Activated naive CD4-positive, alpha-beta T cell treated with anti-CD3 and anti-CD28 coated beads, Interleukin-2, amount 50 U/mL, for 72 hours (primary cell): ENCODE measurements at places on chromosomes 4 and X. TPM values are rescaled to one million over a fixed set of nuclear protein-coding genes. Genes with fewer than 3 reads are reported as not detected.

- DNase-seq, result no peak
These were observed 369.4 kb upstream of the CNKSR2 start for GRCh38 chrX:21004835-21005234.

DNA sequence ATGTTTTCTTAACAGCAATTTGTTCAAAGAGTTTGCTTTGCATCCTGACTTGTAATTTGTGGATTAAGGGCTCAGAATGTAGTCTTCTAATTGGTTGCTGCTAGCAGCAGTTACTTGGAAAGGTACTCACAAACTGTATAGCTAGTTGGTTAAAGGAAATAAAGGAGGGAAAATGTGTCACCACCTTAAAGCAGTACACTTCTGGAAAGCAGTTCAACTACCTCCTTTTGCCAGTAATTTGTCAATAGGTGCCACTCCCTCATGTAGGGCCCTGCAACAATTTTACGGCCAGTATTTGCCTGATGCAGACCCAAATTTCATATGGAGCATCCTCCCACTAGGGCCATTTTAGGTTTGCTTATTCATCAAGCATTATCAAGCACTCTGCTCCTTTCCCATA lies 20.8 kb downstream of the AMOT start:
- no peak for DNase-seq

- no peak for DNase-seq
These were observed 2.0 kb downstream of the MSX1 start for GRCh38 chr4:4861390-4862018.

GRCh38 chrX:40996886-40997530 lies 88.2 kb upstream of the USP9X start:
- DNase-seq, result no peak

- DNase-seq, result no peak
These were observed 524.2 kb downstream of the FAT4 start for GRCh38 chr4:125838924-125839323.

DNA sequence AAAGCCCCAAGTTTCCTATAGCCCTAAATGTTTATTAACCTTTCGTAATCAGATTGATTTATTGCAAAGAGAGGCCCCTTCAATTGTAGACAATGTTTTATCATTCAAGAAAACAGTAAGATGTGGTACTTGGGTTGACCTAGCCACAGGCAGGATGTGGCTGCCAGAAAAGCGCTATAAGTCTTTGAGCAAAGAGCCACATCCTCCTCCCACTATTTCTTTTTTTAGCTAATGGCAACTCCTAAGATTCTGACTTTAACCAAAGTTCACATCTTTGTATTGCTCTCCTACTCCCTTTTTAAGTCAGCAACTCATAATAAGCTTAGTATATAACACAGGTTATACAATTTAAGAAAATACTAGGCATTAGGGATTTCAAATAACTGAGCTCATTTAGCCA lies 70.7 kb upstream of the PPP3CA start:
- DNase-seq, result peak; percentile 51

GRCh38 chr4:185936650-185937376 lies 124.8 kb upstream of the SORBS2 start:
- no peak for DNase-seq

GRCh38 chr4:187396106-187396505 lies 599.5 kb upstream of the ZFP42 start:
- DNase-seq, result no peak

DNA sequence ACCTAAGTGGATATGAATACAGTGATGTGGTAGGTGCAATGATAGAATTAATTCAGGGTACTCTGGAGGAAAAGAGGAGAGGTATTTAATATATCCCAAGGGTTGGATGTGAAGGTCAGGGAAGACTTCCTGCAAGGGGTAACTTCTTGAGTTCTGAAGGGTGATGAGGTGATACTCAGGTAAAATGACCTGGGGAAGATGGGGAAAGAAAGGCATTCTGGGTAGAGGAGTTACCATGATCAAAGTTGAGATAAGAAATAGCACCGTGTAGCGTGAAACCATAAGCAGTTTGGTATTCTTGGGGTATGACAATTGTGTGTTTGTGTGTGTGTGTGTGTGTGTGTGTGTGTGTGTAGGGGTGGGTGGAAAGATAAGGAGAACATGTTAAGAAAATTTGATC lies 270.4 kb upstream of the LCORL start:
- no peak for DNase-seq

- no peak for DNase-seq
These were observed 30.3 kb upstream of the PSAPL1 start for GRCh38 chr4:7465017-7465416.

DNA sequence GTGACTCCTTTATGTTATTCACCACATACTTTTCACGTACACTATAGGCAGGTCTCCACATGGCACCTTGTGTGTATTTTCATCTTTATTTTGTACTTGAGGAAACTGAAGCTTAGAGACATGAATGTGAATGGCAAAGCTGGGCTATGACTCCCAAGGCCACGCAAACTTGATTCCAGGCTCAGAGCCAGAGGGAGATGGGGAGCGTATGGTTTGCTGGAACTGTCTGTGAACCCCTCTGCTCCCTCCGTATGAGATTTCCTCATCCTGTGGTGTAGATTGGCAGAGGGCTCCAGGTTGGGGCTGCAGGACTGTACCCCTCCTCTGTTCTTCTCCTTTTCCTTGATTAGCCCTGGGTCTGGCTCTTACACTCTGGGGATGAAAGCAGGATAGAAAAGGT lies 16.1 kb upstream of the STARD8 start:
- no peak for DNase-seq

DNA sequence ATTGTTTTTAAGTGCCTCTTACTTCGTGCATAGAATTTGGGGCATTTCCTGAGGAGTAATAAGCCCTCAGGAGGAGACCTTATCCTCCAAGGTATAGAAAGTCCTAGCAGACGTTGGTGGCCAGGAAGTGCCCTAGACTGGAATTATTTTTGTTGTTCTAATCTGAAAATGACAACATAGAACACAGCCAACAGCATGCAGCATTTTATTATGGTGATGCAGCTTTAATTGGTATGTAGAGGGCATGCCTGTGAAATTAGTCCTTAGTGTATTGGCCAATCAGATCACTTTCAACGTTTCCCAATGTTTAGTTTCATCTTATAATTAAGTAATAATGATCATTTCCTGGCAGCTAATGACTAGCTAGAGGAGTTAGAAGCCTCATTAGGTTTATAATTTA lies 199.2 kb downstream of the SHROOM3 start:
- no peak for DNase-seq

GRCh38 chrX:6660567-6661264 lies 125.8 kb upstream of the VCX3A start:
- no peak for DNase-seq

- no peak for DNase-seq
These were observed 36.7 kb downstream of the DHRSX start for GRCh38 chrX:2463973-2464676.

DNA sequence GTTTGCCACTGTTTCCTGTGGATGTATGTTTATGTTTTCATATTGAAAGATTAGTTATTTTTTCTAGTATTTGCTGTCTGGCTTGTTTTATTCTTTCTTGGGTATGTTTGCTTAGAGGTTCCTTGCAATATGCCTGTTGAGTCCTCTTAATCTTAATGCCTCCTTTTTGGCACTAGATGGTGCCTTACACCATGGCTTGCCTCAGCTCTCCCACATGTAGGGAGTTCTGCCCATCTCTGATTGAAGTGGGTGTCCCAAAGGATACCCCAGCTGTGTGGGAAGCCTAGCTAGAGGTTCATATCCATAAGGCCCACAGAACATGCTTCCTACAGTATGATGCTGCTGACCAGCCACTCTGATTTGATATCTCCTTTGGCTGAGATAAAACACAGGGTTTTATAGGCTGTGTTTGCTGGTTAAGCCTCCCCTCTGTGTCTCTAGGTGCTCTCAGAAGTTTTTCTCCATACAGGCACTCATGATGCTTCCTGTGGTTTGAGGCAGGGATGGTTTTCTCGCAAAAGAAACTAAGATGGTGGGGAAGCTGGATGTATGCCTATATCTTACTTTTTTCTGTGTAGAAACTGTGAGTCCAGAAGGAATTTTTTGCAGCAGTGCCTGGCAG lies 162.4 kb downstream of the ASB9 start:
- DNase-seq, result no peak

DNA sequence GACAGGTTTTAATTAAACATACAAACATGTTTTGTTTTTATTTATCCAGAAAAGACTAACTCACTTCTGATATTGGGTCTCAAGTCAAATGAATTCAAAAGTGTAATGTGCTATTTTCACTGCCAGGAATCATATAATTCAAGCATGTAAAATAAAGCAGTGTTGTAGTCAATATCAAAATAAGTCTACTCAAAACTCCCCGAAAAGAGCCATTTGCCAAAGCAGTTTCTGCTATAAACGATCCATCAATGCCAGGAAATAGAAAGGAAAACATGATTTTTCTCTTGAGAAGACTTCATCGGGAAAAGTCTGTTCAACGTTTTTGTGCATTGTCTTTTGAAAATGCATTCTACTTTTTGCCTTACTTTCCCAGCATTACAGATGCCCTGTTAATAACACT lies 633.3 kb downstream of the FAT4 start:
- DNase-seq, result no peak

GRCh38 chrX:148513661-148514060 lies 13.2 kb downstream of the AFF2 start:
- no peak for DNase-seq

DNA sequence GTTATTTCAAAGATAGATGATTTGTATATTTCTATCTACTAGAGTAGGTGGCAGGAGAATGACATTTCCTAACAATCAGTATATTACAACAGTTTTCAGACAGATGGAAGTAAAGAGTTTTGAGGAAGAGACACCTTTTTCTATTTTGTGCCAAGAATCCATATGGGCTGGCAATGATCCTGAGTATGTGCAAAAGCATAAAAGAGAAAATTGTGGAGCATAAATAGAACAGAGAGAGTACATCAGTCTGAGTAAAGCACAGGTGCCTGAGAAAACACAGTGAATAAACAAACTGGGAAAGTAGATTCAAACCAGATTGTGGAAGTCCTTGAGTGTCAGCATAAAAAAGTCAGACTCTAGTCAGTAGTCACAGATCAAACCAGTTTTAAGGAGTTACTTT lies 96.8 kb upstream of the WDR44 start:
- no peak for DNase-seq

DNA sequence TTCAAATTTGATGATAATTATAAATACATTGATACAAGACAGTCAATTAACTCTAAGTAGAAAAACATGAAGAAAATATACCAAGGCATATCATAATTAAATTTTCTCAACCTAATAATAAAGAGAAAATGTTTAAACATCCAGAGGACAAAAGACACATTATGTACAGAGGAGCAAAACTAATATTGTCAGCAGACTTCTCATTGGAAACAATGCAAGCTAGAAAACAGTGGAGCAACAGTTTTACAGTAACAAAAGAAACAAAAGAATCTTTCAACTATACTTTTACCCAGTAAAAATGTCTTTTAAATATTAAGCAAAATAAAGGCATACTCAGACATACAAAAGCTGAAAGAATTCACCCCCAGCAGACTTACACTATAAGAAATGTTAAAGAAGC lies 238.0 kb downstream of the TMA16 start:
- no peak for DNase-seq

DNA sequence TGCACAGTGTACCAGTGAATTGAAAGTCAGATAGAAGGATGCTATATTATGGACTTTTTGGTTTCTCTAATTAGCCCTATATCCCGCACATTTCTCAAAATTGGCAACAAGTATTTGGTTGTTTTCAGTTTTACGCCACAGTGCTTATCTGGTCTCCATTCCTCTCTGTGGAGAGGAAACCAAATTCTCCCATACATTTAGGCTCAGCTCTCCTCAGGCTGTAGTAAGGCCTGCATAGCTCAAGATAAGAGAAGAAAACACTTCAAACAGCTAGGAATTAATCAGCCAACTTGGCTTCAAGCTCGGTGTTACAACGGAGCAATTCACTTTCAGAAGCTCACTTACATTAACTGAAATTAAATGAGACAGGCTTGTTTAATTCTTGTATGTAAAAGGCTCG lies 263.2 kb downstream of the PDHA2 start:
- DNase-seq, result no peak

GRCh38 chr4:76585897-76586360 lies 150.9 kb downstream of the SHROOM3 start:
- peak; percentile 11 for DNase-seq

PPP2R2C gene
- not detected for total RNA-seq

HELQ gene
- 12.3 TPM for total RNA-seq

SORCS2 gene
- not detected for total RNA-seq

RTL9 gene
- not detected for total RNA-seq

CCKAR gene
- total RNA-seq, result not detected

IL3RA gene
- 0.41 TPM for total RNA-seq

ANKRD50 gene
- 0.51 TPM for total RNA-seq

FHIP1A gene
- 2.7 TPM for total RNA-seq
